GM13976 (cell line): ENCODE measurements at places on chromosomes 11 and 22.

DNA sequence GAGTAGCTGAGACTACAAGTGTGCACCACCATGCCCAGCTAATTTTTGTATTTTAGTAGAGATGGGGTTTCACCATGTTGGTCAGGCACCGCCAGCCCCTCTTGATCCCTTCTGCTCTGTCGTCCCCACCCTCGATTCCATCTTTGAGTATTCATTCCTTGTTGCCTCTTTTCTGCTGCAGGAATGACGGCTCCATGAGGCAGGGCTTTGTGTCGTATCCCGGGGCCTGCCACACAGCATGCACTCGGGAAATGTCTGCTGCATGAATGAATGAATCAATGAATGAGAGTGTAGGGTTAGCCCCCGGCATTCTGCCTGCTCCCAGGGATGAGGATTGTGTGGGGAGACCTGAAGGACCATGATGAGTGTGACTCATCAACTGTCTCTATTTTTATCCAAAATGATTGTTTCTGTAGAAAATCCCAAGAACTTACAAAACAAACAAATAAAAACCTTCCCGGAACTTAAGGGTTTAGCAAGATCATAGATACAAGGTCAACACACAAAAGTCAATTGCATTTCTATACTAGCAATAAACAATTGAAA is 54.6 kb upstream of the SLC22A12 start:
- no peak for DNase-seq

DNA sequence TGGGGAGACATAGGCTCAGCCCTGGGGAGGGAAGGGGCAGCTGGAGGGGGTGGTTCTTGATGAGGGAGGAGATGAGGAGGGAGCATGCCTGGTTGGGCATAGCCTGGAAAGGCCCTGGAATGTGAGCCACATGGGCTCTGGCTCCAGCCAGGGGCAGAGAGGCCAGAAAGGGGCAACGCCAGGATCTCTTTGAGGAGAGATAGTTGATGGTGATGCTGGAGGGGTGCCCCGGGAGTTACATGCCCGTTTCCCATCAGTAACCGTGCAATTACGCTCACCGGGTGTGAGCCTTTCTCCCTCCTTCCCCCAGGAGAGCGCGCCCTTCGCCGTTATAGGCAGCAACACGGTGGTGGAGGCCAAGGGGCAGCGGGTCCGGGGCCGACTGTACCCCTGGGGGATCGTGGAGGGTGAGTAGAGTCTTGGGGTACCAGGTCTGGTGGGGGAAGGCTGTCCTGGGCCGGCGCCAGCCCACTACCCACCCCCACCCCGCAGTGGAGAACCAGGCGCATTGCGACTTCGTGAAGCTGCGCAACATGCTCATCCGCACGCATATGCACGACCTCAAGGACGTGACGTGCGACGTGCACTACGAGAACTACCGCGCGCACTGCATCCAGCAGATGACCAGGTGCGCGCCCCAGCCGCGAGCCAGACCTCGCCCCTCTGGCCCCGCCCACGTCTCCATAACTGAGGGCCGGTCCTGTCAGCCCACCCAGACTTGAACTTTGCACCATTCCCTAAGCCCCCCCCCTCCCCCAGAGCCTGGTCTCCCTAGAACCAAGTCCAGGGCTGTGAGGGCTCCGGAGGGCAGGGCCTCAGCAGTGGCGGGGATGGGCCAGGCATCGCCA is 1.8 kb upstream of the GP1BB start:
- DNase-seq, result no peak

DNA sequence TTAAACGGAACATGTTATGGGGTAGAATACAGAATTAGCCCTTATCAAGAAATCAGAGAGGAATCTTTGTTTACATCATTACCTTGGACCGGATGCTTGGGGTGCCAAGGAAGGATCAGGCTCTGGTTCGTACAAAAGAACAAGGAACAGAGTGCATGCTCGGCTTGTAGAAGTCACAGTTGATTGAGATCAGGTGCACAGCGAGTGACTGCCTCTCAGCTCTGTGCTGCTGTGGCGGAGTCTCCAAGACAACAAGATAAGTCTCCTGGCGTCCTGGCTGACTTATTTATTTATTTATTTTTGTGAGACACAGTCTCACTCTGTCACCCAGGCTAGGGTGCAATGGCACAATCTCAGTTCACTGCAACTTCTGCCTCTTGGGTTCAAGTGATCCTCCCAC is 31.8 kb downstream of the GLB1L2 start:
- DNase-seq, result no peak

DNA sequence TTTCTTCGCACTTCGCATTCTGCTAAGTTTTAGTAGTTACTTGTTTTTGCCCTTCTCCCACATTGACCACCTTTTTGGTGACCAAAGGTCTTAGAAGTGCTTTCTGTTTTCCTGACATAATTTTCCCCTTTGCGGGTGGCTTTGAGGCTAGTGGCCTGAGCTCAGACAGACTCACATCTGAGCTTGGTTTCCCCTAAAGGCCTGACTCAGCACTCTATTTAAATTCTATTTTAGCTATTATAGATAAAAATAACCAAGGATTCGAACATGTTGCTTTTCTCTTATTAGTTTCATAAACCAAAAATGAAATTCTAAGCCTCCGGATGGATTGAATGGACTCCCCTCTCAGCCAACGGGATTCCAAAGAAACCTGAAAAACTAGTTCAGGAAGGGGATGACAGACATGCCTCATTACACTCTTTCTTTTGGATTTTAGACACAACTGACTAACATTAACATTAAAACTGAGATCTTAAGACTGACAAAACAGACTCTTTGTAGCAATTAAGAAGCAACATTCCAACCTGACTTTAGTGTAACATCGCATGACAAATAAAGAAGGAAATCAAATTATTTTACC is 258.5 kb downstream of the LUZP2 start:
- DNase-seq, result no peak

DNA sequence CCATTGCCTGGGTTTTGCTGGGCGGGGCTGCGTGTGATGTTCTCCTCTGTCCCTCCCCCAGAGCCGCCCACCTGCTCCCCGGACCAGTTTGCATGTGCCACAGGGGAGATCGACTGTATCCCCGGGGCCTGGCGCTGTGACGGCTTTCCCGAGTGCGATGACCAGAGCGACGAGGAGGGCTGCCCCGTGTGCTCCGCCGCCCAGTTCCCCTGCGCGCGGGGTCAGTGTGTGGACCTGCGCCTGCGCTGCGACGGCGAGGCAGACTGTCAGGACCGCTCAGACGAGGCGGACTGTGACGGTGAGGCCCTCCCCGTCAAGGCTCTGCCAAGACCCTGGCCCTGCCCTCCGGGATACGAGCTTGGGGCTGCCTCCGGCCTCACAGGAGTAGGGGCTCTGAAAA is 27.0 kb upstream of the PPP6R3 start:
- DNase-seq, result no peak

- no peak for DNase-seq
These were observed 42.9 kb downstream of the YWHAH start for GRCh38 chr22:31987218-31987617.

GRCh38 chr11:46706886-46707285 is 6.1 kb downstream of the ZNF408 start:
- no peak for DNase-seq

DNA sequence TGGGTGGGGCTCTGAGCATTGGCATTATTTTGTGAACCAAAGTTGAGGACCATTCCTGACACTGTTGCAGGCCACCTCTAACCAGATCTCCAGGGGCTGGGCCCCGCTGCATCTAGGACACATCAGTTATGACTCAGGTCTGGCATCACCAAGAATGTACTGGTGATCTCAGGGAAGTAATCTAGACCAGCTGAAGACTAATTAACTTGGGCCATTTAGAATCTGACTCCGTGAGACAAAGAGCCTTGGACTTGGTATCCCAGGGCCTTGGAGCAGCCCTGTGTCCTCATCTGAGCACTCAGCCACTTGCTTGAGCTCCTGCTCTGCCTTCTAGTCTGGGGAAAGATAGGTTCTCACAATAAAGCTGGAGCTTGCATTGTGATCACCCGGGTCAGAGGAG is 200.6 kb downstream of the KIRREL3 start:
- no peak for DNase-seq

DNA sequence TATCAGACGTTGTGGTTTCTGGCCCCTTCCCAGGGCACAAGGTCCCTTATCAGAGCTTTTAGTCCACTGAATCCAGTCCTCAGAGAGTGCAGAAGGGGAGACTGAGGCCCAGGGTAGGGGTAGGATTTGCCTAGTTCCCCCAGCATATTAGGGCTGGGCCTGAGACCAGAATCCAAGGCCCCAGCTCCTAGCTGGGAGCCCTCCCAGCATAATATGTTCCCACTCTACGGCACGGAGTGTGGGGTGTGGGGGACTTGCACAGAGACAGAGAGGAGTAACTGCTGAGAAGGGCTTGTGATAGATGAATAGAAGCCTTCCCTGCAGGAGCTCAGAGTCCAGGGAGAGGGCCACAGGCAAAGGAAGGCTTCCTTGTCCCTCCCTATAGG is 43.8 kb downstream of the NEU3 start:
- no peak for DNase-seq

DNA sequence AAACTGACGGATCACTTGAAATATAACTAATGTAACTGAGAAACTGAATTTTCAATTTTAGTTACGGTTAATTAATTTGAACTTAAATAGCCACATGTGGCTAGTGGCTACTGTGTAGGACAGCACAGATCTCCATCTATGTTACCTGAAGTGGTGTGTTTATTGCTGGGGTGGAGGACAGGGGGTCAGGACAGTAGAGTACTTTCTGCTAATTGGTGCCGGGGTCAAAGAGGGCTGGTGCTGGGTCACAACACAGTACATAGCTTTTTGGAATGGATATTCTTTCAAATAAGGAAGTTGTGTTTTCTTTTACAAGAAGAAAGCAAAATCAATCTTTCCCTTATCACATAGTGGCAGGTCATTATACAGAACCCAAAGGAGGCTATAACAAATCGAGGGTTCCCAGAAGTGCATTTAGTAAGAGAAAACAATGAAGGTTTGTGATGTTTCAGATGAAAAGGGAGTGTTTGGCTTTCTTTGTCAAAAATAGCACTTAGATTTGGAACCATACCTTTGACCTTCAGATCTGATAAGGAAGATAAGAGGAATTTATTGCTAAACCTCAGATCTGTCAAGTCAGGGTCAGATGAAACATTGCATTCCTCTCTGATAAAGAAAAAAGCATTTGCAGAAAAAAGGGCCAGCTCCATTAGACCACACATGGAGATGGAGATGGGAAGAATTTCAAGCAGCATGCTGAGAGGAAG is 384.5 kb downstream of the AASDHPPT start:
- no peak for DNase-seq

GRCh38 chr22:27573280-27574001 is 228.1 kb downstream of the MN1 start:
- DNase-seq, result no peak

DNA sequence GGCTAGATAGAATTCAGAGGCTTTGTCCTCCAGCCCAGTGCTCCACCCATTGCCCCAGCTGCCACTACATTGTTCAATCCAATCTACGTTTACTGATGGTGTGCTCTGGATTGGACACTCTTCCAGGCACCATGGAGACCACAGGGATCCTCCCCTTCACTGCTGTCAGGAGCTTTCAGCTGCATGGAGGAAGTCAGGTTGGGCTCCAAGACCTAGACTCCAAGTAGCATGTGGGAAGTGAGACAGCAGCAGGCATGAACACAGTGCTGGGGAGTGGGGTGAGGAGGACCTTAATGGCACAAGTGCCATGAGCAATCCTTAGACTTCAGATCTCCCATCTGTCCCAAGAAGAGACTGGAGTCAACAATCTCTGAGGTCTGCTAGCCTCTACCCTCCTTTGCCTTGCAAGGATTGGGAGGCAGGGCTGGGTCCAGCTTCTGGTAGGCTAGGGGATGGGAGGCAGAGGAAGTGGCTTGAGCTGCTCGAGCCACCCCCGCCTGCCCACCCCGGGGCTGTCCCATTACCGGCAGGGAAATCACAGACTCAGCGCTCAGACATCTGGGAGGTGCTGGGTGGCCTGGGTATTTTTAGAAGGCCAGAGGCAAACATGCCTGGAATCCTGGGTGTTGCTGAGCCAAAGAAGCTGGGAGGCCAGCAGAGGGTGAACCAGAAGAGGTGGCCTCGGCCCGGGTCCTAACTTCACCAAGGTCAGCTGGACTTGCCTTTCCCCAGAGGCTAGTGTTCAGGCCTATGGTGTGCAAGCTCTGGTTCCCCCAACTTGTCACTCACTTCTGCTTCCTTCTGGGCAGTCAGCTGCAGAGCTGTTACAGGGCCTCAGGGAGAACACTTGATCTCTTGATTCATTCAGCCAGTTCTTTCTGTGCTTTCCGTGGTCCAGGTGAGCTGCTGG is 15.2 kb upstream of the FCHSD2 start:
- peak; percentile 75 for DNase-seq

GRCh38 chr11:83990160-83990733 is 704.1 kb upstream of the CCDC90B start:
- no peak for DNase-seq

GRCh38 chr11:78731027-78731426 is 156.4 kb upstream of the NARS2 start:
- DNase-seq, result no peak
